ENCODE measurements at places on chromosomes 2 and 18.

DNA sequence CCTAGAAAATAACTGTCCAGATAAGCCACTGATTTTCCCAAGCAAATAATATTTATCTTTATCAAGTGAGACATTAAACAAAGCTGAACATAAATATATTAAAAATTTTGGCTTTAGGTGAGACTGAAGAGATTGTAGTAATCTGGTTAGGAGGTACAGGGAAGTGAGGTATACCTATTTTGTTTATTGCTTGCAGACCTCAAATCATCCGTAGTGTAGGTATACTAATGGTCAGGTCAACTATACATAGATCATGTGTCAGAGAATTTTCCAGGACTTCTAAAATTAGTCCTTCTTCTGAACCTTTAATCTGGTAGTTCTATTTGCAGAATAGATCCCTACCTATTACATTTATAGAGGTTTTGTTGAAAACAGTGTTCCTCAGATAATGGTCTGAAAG, 41.5 kb downstream of the SP140 start:
- DNase-seq, result no peak

DNA sequence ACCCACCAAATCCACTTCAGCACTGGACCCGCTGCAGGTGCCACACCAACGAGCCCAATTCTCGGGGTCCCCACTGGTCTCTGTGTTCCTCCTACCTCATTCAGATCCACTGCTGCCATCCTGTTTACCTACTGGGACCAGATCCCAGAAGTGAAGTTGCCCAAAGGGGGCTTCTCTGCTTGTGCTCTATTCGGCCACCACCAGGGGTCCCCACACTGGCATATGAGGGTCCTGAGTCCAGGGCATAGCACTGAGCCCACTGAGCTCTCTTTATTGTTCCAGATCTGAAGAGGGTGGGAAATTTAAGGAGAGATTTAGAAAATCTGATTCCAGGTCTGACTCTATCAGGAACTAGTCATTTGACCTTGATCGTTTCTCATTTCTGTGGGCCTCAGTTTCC, 2.4 kb downstream of the GPR45 start:
- peak; percentile 37 for DNase-seq

DNA sequence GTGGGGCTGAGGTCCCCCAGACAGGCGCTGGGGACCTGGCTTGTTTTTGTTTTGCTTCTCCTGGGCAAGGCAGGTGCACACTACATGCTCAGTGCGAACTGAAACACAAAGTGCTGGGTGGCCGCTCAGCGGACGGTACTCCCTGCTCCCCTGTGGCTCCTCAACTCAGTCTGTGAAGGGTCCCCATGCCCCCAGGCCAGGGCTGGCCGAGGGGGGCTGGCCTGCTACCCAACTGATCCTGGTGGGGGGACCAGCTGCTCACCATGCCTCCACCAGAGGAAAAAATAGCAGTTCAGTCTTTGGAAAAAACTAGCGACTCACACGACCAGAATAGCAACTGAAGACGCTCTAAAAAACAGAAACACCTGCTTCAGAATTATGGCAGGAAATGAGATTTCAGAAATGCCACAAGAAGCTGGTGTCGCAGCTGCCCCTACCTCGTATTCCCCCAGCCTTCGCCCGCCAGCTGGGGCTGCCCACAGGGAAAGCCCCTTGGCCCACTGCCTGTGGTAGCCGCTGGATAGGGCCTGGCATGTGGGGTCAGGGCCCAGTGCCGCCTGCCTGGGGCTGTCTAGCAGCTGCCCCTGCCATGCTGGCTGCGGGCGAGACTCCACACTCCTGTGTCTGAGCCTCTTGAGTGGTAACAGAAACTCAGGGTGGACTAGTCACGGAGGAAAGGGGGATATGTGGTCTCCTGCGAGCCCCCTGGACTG, 43.7 kb downstream of the MEX3C start:
- no peak for DNase-seq

DNA sequence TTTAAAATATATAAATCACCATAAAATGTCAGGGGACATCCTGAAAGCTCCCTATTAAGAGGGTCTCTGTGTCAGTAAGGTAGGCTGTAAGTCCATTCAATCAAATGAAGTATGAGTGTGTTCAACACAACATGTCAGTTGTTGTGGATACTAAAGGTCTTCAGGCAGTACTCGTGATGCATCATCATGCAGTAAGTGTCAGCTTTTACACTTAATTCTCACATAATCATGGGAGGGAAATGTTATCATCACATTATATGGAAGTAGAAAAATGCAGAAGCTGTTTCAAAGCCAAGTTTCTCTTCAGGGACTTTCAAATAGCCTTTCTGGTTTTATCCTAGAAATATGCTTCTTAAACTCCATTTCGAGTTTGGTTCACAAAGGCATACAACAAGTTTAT, 477.1 kb upstream of the ID2 start:
- no peak for DNase-seq

GRCh38 chr18:70684821-70685220, 396.0 kb downstream of the SOCS6 start:
- no peak for DNase-seq

- peak; percentile 32 for DNase-seq
Measured at GRCh38 chr18:74171910-74172606, 23.7 kb downstream of the TIMM21 start.
